ENCODE measurements at places on chromosomes 11 and 22.

DNA sequence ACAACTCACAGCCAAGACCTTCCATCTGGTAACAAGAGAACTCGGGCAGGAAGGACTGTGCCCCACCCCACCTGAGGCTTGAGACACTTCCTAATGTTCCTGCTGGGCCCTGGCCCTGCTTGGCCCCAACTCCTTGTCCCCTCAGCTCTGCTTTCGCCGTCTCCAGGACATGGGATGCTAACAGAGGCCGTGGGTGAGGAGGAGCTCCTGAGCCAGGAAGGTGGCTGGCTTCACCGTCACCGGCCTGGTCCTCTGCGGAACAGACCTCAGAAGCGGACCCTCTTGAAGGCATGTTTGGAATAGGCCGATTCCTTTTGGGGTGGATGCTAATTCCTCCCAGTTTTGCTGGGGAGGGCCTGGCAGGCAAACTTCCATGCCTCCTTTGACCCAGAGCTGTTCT lies 154.3 kb downstream of the CACNA1I start:
- no peak for DNase-seq

DNA sequence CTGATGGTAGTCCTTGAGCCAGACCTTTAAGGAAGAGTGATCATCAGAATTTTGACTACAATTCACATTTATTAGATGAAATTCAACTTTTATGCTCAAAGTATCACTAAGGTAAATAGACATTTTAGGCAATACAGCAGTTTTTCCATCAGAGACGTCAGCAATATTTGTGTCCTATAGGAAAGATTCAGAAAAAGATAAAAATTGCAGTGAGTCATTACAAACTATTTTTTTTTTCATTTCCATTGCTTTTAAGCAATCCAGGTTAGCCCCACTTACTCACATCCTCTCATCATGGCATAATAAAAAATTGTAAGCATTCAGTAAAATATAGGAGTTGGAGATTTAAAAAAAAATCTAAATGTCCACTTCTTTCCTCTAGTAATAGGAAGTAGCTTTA lies 46.9 kb downstream of the MSANTD4 start:
- DNase-seq, result no peak

DNA sequence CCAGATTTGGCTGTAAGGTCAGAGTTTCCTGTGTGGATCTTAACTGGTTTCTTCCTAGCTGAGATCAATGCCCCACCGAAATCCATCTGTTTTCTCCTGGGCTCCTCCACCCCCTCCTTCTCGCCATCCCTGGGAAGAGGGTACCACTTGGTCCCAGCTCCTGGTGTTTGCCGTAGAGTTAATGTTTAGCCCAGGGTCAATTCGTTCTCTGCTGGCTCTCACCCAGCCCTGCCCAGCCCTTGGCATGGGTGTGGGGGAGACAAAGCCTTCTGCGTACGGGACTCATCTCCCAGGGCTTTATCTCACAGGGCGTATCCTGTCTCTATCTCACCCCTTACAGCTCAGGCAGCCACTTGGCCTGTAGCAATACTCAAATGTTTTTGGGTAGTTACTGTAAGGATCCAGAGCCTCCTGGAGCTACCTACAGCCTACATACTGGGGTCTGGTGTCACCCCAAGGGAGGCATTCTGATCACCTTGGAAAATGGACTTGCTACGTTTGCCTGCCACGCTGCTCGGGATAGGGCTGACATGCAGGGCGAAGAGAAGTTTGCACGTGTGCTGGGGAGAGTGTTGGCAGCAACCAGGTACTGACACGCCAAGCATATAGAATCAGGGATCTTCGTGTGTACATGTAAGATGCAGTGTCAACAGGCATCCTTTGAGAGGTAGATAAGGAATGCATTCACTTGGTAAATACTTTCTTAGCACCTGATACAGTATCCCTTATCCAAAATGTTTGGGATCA lies 66.1 kb downstream of the SCN3B start:
- no peak for DNase-seq

GRCh38 chr11:128735935-128736605 lies 42.2 kb downstream of the FLI1 start:
- no peak for DNase-seq

DNA sequence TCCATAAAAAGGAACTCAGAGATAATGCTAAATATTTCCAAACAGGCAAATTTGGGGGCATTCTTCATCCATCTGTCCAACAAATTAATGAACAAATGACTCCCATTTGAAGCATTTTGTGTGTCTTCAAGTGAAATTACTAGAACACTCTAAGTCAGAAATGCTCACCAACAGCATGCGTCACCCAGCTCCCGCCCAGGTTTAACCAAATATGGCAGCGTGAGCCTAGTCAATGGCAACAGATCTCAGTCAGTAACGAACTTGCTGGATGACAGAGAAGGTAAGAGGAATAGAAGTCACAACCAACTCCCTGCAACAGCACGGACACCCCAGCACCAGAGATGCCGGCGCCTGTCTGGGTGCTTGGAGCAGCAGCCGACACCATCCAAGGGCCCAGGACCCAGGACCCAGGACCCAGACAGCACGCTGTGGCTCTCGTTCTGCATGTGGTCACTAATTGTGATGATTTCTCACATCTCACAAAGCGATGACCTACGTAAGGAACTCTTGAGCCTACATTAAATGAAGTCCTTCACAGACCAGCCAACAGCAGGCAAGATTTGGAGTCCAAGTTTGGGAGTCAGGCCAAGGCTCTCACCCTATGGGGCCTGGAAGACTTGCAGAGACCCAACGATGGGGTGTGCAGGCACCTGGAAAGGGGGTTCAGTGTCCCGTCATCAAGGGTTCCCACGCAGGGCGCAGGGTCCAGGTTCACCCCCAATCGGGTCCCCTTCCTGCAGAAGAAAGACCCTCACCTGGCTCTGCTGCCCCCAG lies 556.9 kb downstream of the BRD1 start:
- no peak for DNase-seq

DNA sequence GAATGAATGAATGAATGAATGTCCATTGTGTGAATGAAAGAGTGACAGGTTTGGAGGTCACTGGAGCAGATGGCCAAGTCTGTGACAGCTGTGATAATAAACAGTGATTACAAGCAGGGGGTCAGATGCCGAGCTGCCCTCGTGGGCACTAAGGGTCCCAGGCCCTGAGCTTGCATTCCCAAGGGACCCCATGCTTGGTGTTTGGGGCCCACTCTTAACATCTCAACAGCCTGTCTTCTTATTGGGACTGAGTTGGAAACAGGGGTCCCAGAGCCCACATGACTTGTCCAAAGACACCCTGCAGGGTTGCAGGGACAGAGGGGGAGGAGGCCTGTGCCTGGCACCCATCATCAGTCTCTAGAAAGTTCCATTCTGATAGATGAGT lies 12.0 kb upstream of the ANO1 start:
- no peak for DNase-seq

- no peak for DNase-seq
Measured at GRCh38 chr11:61275191-61275590, 19.9 kb downstream of the VWCE start.

DNA sequence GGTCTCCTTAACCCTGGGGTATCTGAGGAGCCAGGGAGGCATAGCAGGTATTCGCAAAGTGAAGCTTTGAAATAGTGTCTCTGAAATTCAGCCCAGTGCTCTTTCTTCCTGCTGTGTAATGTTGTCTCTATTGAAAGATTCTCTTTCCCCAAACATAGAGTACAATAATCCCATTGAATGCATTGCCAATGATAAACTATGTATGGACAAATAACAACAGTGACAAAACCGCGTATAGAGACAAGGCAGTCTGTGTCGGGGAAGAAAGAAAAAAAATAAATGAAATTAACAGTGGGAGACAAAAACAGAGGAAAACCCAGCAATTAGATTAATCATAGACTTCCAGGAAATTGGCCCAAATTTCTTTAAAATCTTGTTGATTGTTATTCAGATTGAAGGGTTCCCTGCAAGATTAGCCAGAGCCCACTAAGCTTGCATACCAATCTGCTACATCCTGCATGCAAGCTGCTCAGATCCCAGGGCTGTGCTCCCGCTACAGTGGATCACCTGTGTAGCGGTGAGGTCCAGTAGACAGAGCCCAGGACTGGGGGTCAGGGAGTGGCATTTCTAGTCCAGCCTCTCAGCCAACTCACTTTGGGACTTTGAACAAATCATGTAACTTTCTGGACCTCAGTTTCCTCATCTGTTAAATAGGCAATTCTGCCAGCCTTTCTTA lies 492.8 kb downstream of the INSC start:
- DNase-seq, result no peak

DNA sequence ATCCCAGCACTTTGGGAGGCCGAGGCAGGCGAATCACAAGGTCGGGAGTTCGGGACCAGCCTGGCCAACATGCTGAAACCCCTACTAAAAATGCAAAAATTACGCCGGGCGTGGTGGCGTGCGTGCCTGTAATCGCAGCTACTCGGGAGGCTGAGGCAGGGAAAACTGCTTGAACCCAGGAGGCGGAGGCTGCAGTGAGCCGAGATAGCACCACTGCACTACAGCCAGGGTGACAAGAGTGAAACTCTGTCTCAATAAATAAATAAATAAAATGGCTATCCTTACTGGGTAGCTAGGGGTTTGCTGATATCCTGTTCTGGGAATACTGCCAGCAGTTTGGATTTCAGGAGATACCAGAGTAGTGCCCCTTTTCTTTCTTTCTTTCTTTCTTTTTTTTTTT lies 2.4 kb upstream of the RBM14 start:
- DNase-seq, result no peak

- DNase-seq, result no peak
Measured at GRCh38 chr11:46836870-46837269, 9.2 kb downstream of the CKAP5 start.

- no peak for DNase-seq
Measured at GRCh38 chr11:119011476-119012053, 6.6 kb downstream of the RPS25 start.

- DNase-seq, result peak; percentile 54
Measured at GRCh38 chr11:72483412-72484186, 49.3 kb upstream of the CLPB start.

- no peak for DNase-seq
Measured at GRCh38 chr11:122632181-122632824, 23.2 kb upstream of the UBASH3B start.

DNA sequence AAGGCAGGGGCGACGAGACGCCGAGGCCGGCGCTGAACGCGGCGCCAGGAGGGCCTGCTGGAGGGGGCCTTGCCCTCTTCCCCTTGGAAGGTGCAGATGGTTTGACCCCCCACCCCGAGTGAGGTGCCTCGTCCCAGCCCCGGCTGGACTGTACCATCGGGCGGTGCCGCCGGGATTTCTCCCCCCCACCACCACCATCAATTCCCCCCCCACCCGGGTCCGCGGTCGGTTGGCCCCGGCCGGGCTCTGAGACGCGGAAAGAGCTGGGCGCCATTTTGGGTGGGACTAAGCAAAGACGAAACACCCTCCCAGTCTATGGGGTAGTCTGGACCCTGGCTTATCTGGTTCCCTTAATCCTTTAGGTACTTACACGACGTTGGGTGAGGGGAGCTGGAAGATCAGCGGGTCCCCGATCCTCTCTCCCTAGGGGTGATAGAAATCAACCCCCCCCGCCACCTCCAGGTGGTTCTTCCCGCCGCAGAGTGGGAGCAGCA lies at the start of gene PRDM10:
Gene PRDM10 (minus strand): TSS at position 484 of the 494 bp plus-strand sequence. CDS start 41,871 bp downstream, outside the sequence.
- DNase-seq, result peak; percentile 24

GRCh38 chr22:40077646-40078016 lies 82.9 kb downstream of the FAM83F start:
- no peak for DNase-seq

GRCh38 chr11:129739339-129739738 lies 76.3 kb upstream of the TMEM45B start:
- no peak for DNase-seq

DNA sequence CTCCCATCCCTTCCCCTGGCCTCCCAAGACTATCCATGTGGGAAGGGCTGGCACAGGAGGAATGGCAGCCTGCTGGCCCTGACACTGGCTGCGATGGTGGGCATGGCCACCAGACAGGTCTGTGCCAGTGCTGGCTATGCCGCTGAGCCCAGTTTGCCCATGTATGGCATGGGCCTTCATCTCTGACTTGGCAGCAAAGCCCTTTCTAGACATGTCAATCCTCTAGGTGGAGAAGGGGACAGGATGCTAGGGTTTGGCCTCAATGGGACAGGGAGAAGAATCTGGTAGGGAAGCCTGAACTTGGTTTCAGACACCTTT lies 8.8 kb downstream of the ZP1 start:
- no peak for DNase-seq

DNA sequence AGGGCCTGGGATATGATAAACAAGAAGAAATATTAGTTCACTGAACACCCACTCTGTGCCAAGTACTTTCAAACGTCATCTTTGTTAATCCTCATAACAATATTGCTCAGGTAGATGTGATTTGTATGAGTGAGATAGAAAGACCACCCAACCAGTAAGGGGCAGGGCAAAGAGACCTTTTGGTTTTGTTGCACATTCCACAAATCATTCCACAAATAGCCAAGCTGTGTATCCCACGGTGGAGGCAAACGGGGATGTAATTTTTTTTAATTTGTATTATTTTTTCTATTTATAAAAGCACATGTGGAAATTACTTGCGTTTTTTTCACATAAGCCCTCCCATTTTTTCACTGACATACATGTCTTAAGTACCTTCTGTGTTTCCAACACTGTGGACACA lies 29.0 kb downstream of the LAYN start:
- DNase-seq, result no peak

DNA sequence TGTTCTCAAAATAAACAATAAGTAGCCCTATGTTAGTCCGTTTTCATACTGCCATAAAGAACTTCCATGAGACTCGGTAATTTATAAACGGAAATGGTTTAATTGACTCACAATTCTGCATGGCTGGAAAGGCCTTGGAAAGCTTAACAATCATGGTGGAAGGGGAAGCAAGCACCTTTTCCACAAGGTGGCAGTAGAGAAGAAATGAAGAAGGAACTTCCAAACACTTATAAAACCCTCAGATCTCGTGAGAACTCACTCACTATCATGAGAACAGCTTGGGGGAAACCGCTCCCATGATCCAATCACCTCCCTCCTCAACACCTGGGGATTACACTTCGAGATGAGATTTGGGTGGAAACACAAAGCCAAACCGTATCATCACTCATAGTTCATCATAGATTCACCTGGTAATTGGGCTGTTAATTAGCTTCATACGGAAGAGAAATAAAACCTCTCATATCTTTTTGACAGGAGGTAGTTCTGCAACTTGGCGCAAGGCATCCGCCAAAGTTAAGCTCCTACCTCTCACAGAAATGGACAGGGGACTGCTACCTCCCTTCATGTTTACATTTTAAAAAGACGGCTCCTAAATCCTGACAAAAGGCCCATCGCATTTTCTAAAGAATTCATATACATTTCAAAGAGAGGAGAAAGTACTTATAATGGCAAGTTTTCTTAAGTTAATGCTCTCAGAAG lies 49.0 kb downstream of the MUC15 start:
- peak; percentile 3 for DNase-seq

Measured in epithelial cell of prostate (primary cell).